ENCODE measurements at places on chromosomes 1 and 21.

DNA sequence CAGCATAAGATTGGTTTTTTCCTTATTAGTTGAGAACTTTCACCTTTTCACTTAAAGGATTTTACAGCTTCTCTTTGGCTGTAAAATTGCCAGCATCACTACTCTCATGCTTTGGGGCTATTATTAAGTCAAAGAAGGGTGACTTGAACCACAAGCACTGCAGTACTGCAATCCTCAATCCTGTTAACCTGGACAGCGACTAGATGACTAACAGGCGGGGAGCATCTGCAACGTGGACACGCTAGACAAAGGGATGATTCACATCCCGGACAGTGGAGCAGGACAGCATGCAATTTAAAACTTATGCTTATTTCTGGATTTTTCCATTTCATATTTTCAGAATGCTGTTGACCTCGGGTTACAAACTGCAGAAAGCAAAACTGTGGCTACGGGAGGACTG, 8.1 kb downstream of the ARV1 start:
- DNase-seq, result no peak

GRCh38 chr1:208903251-208903905, 659.2 kb upstream of the PLXNA2 start:
- DNase-seq, result no peak

GRCh38 chr1:99573431-99574217, 72.3 kb upstream of the PALMD start:
- DNase-seq, result no peak

- no peak for DNase-seq
Observed at GRCh38 chr1:220770245-220770913, 16.3 kb upstream of the MTARC1 start.

- no peak for DNase-seq
Observed at GRCh38 chr21:44301961-44302406, 2.1 kb downstream of the PFKL start.

DNA sequence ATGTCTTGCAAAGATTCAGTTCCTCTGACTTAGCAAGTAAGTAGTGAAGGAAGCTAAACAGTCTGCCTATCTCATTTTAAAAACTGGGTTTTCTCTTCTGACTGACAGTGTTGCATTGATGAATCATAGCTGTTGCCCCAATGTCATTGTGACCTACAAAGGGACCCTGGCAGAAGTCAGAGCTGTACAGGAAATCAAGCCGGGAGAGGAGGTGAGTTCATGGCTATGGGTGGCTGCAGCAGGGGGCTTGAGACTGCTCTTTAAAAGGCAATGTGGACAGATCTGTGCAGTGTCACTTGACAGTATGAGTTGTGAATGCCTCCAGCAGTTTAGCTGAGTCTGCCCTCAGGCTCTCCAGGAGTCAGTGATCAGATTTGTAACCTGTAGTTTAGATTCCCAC, 46.6 kb downstream of the SMYD2 start:
- no peak for DNase-seq

- DNase-seq, result no peak
Observed at GRCh38 chr1:196380316-196380715, 227.9 kb downstream of the KCNT2 start.

DNA sequence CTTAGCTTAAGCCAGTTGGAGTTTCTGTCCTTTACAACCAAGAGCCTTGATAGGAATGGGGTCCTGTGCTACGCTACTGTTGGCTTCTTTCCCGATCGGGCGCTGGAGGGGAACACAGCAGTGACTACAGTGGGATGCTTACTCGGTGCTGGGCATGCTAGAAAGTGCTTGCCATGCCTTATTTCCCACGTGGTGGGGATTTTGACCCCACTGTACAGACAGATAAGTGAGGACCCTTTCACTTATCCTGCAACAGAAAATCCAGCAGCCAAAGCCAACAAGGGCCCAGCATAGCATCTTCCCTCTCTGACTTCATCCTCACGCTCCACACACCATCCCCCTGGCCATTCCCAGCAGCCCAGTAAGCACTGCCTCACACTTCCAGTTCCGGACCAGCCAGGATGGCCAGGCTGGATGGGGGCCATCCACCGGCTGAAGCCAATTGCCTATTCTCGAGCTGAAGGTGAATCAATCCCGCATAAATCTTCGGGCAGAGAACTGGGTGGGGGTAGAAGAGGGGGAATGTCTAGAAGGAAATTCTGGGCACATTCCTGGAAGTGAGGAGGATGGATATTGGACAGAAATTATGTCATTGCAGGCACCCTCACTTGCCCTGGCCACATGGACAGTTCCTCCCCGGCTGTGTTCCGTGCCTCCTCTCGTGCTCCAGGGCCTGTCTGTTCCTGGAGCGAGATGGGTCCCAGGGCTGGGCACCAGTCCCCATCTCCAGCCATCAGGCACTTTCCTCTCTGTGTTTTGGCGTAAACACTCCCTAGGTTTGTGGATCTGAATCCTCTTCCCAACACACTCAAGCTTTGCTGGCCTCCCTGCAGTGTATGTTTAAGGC, 2.0 kb upstream of the ABCG1 start:
- DNase-seq, result no peak

DNA sequence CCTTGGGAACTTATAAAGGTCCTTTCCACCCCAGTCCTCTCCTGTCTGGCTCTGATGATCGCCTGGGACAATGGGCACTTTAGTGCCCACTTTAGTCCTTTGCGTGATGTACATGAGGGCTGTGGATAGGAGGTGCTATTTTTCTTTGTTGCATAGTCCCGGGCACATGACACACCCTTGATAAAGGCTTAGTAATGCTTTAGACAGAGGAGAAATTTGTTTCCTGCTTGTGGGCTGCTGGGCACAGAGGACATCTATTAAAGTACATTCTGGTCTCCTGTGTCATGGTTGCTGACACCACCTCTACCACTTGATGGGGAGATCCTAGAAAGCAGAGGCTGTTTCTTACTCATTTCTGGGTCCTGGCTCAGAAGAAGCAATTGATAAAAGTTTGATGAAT, 5.4 kb upstream of the KNCN start:
- DNase-seq, result no peak

DNA sequence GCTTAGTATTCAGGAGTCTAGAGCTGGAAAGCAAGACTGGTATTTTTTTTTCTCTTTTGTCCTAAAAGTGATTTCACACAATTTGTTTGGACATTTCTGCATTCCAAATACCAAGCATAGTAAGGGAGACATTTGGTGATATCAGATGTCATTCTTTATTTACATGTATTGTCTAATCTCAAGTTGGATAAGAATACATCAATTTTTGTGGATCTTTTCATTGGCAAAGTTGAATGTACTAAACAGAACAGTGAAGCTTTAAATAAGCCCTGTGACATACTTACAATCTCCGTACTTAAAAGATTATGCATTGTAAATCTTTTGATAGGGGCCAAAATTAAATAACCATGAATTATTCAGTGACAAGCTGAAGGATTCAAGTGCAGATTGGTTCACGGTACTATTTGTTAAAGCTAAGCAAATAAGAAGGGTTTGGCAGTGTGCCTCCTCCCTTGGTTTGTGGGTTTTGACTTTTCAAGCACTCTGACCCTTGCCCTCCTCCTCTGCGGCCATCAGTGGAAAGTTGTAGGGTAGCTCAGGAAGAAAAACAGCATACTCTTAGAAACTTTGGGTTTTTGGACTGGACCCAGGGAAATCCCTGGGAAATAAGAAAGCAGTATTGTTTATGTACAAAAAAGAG, 663.7 kb downstream of the ADGRL2 start:
- no peak for DNase-seq

DNA sequence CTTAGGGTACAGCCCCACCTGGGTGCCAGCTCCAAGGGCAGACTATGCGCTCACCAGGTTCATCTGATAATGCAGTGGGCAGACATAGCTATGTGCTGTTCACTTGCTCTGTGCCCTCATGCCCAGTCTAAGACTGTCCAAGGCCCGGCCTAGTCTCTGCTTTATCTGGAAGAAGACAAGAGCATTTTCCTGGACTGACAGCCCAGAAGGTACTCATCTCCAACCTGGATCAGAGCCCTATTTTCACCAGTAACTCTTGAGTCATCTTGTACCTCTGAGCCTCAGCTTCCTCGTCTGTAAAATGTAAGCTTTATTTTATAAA, 28.5 kb upstream of the LRRC8C start:
- DNase-seq, result no peak

DNA sequence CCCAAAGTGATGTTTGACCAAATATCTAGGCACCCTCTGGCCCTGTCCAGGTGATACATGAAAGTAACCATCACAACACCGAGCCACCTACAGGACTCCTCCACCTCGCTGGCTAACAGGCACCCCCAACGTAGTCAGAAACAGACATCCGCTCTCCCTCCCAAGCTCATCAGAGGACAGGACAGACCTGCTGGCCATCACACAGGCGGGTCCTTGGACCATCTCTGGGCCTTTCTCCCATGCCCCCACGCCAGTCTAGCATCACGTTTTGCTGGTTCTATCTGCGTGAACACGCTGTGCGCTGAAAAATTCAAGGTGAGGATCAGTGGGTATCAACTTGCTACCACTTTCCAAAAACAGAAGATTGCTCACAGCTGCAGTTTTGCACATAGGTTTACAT, 21.4 kb upstream of the ADARB1 start:
- no peak for DNase-seq

DNA sequence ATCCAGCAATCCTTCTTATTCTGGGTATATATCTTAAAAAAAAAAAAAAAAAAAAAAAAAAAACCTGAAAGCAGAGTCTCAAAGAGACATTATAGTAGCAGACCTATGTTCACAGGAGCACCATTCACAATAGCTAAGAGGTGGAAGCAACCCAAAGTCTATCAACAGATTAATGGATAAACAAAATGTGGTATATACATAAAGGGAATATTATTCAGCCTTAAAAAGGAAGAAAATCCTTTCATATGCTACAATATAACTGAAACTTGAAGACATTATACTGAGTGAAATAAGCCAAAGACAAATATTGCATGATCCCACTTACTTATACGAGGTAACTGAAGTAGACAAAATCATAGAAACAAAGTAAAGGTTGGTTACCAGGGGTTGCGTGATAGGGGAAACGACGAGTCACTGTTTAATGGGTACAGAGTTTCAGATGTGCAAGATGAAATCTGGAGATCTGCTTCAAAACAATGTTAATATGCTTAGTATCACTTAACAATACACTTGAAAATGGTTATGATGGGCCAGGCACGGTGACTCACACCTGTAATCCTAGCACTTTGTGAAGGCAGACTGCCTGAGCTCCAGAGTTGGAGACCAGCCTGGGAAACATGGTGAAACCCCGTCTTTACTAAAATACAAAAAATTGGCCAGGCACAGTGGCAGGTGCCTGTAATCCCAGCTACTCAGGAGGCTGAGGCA, 29.5 kb downstream of the PIK3R3 start:
- no peak for DNase-seq

DNA sequence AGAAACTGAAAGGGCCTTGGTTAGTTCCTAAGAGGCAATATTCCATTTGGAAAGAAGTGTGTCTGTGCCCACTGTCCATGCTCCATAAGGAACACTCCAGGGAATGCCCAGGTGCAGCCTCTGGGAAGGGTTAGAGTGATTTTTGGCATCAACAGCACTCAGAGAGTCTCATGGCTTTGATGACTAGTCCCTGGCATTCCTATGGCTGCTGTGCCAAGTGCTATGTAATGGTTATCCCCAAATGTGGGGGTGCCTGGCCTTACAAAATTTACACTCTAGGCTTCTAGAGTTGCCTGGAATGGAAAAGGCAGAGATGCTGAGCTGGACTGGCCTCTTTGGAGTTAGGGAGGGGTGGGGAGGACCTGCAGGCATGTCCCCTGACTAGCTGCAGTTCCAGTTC, 75.0 kb upstream of the BCAR3 start:
- no peak for DNase-seq

- DNase-seq, result no peak
Observed at GRCh38 chr1:94621395-94621794, 79.8 kb upstream of the F3 start.

DNA sequence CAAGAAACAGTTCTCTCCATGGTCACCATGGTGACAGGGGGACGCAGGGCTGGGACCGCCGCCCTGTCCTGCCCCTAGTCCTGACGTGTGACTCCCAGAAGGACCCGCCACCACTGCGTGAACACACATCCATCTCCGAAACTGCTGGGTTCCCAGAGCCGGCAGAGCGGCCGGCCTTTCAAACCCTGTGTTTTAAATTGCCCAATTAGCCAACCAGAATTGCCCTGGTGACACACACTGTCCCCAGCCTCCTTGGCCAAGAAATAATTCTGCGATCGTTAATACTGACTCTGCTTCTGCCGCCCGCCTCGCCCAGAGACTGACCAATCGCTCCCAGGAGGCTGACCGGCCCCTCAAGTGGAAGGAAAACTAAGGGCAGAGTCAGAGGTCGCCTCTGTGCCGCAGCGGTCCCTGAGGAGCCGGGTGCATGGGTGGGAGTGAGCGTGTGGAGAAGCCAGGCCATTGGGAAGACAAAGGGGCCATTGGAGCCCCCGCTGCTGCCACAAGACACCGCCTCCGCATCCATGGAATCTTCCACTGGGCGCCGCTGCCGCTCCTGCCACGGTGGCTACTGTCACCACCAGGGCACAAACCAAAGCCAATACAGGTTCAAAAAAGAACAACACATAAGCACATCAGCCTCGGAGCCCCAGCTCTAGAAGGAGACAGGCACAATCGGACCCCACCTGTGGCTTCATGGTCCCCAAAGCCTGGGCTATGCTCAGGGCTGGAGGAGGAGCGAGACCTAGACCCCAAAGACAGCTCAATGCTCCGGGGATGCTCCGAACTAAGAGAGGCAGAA, 273.2 kb downstream of the NPHP4 start:
- no peak for DNase-seq

DNA sequence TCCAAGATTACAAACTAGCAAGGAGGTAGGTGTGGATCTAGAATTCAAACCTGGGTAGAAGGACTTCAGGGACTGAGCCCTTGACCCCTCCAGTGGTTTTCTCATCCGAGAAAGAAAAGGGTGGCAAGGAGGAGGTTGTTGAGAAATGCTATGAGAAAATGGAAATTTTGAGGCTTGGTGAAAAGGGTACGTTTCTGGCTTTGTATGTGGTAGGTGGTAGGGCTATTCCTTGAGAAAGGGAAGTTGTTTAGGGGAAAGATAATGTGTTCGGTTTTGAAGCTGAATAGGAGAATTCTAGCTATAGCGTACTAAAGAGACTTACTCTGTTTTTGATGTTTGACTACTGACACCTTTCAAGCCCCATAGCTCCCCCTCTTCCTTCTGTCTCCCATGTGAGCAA, 133.8 kb downstream of the CNIH3 start:
- DNase-seq, result no peak

DNA sequence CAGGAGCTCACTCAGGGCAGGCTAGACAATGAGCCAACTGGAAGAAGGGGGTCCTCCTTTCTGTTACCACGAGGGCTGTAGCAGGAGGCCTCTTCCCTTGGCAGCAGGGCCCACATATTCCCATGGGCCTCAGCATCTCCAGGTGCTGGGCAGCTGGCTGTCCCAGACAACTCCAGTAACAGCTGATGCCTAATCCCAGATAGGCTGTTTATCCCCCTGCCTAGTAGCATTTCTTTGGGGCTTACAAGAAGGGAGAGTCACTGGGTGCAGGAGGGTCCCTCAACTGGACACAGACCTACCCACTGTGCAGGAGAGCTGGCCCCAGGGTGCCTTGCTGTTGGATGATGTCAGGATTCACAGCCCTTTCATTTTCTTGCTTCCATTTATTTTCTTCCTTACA, 278.2 kb downstream of the DSCAM start:
- no peak for DNase-seq

- DNase-seq, result no peak
Observed at GRCh38 chr1:14842361-14842760, 243.9 kb downstream of the KAZN start.
